ENCODE measurements at places on chromosomes 6 and 20. TPM values are rescaled to one million over a fixed set of nuclear protein-coding genes. Genes with fewer than 3 reads are reported as not detected.

The TFAP2A gene
- not detected for total RNA-seq

- DNase-seq = no peak
These were observed 131.5 kb downstream of the MACROD2 start for GRCh38 chr20:14126856-14127255.

GRCh38 chr6:39892490-39893129 lies 41.7 kb downstream of the MOCS1 start:
- DNase-seq = peak; percentile 54

- no peak for DNase-seq
These were observed 11.9 kb upstream of the TMEM170B start for GRCh38 chr6:11525468-11526155.

- DNase-seq = peak; percentile 77
These were observed 31.1 kb downstream of the CNKSR3 start for GRCh38 chr6:154479351-154479769.

The OR5V1 gene
- not detected for total RNA-seq

GRCh38 chr6:100465701-100466409 lies 1.1 kb upstream of the SIM1 start:
- no peak for DNase-seq

DNA sequence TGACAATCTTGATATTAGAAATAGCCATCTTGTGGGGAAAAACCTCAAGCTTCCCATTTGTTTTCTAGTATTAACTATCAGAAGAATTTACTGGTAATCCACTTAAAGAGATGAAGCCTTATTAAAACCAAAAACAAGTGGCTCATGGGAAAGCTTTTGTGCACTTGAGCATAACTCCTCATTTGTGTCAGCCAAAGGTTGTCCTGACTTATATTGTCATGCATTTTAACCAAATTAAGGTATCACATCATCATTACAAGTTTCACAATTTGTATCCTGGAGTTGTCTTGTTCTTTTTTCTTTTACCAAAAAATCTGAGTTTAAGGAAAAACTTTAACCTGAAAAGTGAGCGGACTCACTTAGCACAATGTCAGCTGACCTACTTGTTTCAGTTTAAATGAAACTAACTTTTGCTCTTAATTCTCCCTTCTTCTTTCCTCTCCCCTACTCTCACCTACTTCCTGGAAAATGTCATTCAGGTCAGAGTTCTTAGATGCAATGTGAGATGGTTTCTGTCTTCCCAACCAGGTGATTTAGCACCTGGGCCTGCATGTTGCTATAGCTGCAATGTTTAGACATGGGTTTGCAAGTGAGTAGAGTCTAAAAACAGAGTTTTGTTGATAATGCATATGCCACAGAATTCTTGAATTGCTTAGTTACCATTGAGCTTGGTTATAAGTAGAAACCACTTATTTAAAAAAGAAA lies 82.8 kb downstream of the TNFAIP3 start:
- DNase-seq = no peak

DNA sequence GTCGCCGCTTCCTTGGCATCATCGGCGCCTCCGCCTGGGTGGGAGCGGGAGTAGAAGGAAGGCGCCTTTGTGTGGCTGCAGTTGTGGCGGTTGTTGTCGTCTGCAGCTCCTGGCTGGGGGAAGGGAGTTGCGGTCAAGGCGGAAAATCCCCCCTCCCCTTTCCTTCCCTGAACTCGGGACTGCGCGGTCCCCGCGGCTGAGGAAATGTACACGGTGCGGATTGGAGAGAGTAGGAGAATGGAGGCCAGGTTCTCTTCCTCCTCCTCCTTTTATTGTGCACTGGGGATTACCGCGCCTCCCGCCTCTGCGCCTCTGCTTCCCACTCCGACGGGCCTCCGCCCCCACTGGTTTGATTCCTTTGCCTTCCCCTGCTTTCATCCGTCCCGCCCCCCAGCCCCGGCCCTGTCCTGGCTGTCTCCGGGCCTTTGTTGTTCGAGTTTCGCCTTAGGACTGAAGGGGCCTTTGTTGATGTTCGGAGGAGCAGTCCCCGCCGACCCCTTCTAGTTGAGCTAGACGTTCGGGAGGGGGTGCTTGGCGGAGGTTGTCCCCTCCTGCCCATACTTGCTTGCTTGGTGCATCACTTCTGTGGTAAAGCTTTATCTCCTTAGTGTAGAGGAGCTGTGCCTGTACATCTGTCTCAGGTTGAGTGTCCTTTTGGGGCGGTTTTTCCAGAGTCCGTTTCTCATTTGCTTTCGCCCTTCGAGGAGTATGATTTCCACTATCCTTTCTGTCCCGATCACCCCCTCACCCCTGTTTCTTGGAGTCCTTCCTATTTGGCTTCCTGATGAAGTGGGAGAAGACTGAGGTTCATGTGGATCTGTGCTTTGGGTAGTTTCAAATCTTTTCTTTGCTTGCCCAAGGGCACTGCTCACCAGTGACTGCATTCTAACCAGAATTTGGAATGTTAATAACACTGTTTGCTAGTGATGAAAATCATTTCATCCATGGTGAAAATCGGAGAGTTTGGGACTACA lies 764 bp downstream of the ZNF292 start:
- peak; percentile 59 for DNase-seq

- no peak for DNase-seq
These were observed at the start of gene XKR7 for GRCh38 chr20:31967830-31968249. Gene XKR7, plus strand, starts transcription at chr20:31968151. Its CDS starts 25 bp downstream, at chr20:31968176.

- no peak for DNase-seq
These were observed 25.9 kb downstream of the EDEM2 start for GRCh38 chr20:35121186-35121585.

The KIF25 gene
- 0.26 TPM for total RNA-seq

DNA sequence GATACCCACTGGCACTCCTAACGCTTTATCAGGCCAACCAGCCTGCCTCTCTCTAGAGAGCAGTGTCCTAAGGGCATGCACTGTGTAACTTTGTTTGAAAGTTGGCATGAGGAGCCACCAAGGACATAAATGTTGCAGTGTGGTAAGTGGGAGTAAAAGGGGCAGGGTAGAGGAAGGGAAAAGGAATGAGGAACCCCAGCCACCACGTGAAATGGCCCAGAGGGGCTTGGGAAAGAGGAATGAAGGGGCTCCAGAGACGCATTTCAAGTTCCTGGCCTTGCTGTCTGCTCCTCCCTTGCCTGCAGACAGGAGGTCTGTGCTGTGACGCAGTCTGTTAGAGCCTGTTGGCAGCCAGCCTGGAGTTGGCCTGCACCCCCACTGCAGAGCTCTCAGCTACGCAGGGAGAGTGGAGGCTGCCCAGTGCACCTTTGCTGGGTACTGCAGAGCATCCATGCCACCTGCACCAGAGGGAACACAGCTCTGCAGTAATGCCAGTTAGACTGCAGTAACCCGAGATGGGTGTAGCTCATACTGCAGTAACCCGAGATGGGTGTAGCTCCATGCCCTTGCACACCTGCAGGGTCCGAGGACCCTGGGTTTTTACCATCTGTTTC lies 86.8 kb upstream of the SNAP25 start:
- peak; percentile 83 for DNase-seq

DNA sequence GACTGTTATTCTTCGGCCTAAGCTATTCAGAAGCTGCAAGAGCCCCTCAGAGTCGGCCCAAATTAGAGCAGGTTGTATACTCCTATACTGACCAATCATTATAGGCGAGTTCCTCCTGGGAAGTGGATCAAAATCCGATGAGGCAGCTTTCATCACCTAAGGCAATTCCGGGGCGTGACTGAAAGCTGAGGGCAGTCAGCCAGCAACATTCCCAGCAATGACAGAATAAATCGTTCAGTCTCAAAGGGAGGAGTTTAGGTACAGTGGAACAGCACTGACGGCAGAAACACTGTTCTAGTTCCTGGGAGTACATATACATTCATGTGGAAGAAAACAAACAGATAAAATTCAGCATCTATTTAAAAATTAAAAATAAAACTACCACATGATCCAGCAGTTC lies 10.8 kb downstream of the HLA-DQB2 start:
- DNase-seq = no peak

- no peak for DNase-seq
These were observed 20.4 kb downstream of the ACSS1 start for GRCh38 chr20:25037288-25038102.

DNA sequence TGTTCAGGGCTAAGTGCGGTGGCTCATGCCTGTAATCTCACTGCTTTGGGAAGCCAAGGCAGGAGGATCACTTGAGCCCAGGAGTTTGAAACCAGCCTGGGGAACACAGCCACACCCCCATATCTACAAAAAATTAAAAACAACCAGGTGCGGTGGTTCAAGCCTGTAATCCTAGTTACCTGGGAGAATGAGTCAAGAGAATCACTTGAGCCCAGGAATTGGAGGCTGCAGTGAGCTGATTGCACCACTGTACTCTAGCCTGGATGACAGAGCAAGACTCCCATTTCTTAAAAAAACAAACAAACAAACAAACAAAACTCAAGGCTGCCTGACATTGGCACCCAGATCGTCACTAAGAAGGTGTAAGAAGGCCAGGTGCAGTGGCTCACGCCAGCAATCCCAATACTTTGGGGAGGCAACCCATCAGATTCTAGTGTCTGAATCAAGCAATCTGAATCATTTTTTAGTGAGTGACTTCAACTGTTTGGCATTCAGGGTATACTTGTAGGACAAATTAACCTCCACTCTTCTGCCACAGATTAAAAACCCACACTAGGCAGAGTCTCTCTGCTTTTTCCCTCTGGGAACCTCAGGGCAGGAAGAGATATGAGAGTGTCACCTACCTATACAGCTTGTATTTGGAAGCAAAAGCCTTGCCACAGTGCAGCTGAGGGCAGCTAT lies 6.1 kb downstream of the PLAGL2 start:
- no peak for DNase-seq

The LCA5 gene
- 5.6 TPM for total RNA-seq

The BRD2 gene
- 75.6 TPM for total RNA-seq

DNA sequence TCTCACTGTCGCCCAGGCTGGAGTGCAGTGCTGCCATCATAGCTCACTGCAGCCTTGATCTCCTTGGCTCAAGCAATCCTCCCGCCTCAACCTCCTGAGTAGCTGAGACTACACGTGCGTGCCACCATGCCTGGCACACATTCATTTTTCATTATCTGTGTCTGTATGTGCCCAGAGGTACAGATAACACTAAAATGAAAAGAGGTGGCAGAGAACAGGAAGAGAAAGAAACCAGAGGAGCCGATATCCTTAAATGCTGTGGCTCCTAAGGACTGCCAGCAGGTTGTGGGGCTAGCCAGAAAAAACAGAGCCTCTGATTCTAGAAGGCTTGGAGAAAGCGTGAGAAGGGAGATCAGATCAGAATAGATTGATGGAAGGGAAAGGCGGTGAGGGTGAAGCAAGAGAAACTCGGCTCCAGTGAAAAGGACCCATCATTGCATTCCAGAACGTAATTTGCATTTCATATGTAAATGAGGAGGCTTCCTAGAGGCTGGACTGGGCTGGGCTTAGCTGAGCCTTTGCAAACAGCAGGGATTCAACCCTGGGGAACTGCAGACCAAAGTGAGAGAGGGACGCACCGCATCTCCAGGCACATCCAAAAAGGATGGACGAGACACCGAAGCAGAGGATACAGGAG lies 64.2 kb downstream of the GCNT2 start:
- peak; percentile 20 for DNase-seq

- DNase-seq = no peak
These were observed 19.1 kb upstream of the RIN2 start for GRCh38 chr20:19738951-19739350.

DNA sequence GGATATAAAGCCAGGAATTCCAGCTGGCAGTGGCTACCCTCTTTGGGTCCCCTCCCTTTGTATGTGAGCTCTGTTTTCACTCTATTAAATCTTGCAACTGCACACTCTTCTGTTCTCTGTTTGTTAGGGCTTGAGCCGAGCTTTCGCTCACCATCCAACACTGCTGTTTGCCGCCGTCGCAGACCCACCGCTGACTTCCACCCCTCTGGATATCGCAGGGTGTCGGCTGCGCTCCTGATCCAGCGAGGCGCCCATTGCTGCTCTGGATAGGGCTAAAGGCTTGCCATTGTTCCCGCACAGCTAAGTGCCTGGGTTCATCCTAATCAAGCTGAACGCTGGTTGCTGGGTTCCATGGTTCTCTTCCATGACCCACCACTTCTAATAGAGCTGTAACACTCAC lies 1433.5 kb upstream of the ADGRB3 start:
- DNase-seq = no peak

DNA sequence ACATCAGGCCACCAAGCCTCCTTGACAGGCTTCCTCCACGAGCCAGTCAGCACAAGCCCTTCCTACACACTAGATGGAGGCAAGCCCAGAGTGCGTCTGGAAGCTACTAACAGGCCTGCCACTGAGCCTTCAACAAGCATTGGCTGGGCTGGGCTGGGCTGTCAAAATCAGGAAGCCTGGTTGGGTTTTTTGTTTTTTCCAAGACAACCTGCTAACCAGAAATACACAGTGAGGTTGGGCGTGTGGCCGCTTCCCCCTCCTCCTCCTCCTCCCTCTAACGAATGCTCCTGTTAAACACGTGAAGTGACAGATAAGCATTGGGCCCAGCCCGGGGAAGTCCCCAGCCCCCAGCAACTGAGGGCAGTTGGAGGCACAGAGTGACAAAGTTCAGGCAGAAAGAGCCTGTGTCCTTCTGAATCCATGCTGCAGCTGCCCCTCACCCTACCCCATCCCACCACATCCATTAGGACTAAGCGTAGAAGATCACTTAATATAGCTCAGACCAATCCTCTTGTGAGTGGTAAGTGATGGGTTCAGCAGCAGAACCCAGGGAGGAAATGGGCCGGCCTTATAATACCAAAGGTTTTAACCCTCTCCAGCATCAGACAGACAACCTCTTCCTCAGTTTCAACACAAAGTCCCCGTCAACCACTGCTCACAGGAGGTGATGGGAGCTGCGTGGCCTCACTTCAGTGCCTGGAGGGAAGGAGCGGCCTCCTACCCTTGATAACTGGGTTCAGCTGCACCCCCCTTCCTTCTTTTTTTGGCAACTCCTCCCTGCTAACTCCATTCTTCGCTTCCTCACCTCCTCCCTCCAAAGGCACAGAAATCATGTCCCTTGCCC lies 1.1 kb downstream of the NFATC2 start:
- peak; percentile 43 for DNase-seq

DNA sequence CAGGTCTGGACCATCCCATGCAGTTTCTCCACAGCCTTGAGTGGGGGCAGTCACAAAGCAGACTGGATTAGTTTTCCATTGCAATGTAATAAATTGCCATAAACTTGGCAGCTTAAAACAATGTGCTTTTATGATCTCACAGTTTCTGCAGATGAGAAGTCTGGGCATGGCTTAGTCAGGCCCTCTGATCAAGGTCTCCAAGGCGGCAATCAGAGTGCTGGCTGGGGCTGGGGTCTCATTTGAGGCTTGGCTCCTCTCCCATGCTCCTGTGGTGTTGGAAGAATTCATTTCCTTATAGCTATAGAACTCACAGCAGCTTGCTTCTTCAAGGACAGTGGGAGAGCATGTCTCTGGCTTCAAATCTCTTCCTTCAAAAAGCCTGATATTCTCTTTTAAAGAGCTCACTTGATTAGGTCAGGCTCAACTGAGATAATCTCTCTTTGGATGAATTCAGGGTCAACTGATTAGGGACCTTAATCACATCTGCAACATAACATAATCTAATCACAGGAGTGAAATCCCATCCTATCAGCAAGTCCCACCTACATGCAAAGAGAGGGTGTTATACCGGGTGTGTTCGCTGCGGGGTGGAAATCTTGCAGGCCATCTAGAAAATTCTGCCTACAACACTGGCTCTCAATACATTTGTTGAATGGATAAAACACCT lies 77.4 kb upstream of the SULF2 start:
- DNase-seq = no peak

The HCRTR2 gene
- total RNA-seq = not detected

- peak; percentile 50 for DNase-seq
These were observed 79.9 kb downstream of the BMP6 start for GRCh38 chr6:7805850-7806214.
